ENCODE measurements at places on chromosomes 2 and 18.

- DNase-seq, result peak; percentile 36
Observed at GRCh38 chr2:172249986-172250385, 147.3 kb upstream of the DLX2 start.

GRCh38 chr2:172038604-172039003 lies 38.9 kb downstream of the METAP1D start:
- DNase-seq, result no peak

GRCh38 chr2:162537651-162538050 lies 193.7 kb downstream of the GCA start:
- DNase-seq, result no peak

- DNase-seq, result peak; percentile 47
Observed at GRCh38 chr18:22169889-22170420, 566 bp downstream of the GATA6 start.

DNA sequence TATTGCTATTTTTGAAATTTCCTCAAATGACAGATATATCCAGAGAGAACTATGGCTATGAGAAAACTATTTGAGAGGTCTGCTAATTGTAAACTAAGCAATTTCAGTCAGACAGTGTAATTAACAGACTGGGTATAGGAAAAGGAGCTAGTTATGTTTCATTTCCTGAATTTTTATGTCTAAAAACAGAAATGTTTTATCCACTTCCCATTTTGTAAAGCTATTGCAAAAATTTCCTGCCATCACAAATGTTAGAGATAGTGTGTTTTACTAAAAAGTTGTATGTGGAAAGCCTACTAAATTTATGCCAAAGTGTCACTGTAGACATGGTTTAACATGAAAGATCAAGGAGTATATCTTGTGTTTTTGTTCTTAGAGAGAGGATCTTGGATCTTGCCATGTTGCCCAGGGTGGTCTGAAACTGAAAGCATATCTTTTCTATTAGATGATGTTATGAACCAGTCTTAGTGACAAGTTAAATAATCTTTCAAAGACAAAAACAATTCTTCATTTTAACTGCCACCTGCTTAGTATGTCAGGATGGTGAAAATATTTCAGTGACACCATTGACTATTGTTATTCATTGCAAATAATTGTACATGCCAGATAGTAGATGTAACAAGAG lies 40.5 kb upstream of the ITPRID2 start:
- no peak for DNase-seq

DNA sequence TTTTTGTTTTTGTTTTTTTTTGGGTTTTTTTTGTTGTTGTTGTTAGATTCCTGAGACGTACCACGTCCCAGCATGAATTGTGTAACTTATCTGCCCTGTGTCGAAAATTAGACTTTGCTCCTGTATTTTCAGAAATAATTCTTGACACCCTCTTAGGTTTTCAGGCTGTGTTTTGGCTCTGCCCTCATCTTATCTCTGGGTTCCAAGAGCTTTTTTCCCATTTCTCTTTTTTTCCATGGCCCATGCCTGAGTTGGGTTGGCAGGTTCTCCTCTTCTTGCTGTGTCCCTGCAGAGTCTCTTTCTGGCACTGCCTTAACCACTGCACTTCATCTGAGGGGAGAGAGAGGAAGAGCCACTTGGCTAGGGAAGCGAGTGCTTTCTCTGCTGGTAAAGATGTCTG lies 42.4 kb downstream of the CTIF start:
- DNase-seq, result no peak

- DNase-seq, result peak; percentile 45
Observed at GRCh38 chr2:46699934-46700256, 215.7 kb downstream of the MCFD2 start.

DNA sequence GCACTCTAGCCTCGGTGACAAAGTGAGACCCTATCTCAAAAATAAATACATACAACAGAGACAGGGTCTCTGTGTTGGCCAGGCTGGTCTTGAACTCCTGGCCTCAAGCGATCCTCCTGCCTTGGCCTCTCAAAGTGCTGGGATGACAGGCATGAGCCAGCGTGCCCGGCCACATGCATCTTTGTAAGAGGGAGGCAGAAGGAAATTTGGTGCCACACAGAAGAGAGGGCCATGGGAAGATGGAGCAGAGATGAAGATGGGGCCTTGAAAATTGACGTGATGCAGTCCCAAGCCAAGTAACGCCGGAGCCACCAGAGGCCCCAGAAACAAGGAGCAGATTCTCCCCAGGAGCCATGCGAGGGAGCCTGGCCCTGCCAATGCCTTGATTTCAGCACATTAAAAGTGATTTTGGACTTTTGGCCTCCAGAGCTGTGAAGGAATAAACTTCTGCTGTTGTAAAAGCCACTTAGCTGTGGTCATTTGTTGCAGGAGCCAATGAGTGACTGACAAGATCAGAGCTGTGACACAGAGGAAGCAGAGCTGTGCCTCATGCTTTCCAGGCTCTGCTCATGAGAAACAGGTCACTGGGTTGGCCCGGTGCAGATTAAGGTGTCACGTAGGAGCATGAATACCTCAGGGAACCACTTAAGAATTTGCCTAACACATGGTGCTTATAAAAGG lies 2.7 kb upstream of the SLC66A2 start:
- no peak for DNase-seq

- DNase-seq, result no peak
Observed at GRCh38 chr2:36337354-36337753, 18.2 kb upstream of the CRIM1 start.

DNA sequence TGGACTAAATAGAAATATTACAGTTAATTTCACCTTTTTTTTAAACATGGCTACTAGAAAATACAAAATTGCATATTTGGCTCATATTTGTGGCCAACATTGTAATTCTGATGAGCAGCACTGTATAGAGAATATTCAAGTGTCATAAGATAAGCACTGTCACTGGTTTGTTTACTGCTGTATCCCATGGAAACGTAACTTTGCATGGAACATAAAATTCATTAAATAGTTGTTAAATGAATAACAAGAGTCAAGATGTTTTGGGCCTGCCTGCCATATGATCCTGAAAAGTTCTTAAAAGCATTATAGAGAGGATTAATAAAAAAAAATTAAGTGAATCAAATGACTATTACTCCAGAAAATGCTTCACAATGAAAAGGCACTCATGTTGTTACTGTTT lies 763.7 kb upstream of the CRIM1 start:
- DNase-seq, result no peak

DNA sequence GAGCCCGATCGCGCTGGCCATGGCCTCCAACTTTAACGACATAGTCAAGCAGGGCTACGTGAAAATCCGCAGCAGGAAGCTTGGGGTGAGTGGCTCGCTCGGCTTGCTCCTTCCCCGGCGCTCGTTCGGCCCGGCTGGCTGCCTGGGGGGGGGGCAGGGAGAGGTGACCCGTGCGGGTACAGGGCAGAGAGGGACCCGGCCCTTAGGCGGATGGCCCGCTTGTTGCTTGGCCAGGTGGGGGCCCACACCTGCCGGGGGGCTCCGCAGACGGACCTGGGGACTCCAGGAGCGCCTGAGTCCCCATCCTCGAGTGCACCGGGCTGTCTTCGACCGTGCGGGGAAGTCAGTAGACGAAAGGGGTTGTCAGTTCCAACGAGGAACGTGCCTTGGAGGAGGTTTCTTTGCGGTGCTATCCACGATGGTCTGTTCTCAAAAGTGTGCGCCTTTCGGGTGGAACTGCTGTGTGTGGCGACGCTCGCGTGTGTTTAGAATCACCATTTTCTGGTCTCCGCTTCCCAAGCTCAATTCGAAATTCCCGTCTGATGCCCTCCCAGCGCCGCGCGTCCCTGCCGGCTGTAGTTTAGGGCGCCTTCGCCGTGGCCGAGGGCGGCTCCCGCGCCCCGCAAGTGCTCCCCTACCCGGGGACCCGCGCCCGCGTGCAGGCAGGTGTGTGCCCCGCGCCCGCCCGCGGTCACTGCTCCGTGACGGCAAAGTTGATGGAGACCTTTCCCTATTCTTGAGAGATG lies 711 bp downstream of the DOK6 start:
- no peak for DNase-seq

GRCh38 chr2:68662466-68662865 lies 19.1 kb downstream of the PROKR1 start:
- no peak for DNase-seq

GRCh38 chr2:85215448-85216401 lies 82.5 kb downstream of the TCF7L1 start:
- DNase-seq, result no peak

- DNase-seq, result no peak
Observed at GRCh38 chr2:162711832-162712540, 126.6 kb downstream of the KCNH7 start.

- DNase-seq, result no peak
Observed at GRCh38 chr2:42843611-42844010, 51.2 kb upstream of the HAAO start.

- no peak for DNase-seq
Observed at GRCh38 chr2:174184504-174184903, 63.8 kb downstream of the OLA1 start.

GRCh38 chr2:6183226-6183625 lies 491.0 kb downstream of the SOX11 start:
- DNase-seq, result no peak

DNA sequence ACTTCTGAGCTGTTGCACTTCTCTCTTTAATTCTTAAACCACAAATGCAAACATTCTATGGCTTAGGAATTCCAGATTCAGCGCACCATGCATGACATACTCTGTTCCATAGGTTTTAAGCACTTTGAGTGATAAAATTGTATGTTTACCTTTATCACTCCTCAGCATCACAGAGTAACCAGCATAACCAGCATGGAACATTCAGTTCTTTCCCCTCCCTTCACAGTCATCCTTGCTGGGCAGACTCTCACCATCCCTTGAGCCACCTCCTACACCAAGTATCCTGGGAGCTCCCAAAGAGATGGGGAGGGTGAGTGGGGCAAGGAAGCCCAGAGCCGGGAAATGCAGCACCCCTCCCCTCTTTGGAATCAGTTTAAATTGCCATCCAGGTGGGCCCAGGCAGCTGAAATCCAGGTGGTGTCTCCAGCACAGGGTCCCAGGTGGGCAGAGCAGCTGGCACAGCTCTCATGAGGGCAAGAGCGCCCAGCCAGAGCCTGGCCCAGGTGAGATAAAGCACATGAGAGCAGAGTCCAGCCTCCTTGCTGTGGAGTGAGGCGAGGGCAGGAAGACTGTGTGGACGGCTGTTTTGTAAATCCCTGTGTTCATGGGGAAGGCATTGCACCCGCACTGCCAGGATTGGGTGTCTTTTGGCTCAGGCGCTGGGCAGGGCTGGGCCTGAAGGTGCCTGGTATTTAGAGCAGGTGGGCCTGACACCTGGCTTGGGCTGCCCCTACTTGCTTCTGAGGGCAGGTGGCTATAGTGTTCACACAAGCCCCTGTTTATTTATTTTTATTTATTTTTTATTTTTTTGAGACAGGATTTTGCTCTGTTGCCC lies 36.8 kb downstream of the LAMA3 start:
- DNase-seq, result no peak

DNA sequence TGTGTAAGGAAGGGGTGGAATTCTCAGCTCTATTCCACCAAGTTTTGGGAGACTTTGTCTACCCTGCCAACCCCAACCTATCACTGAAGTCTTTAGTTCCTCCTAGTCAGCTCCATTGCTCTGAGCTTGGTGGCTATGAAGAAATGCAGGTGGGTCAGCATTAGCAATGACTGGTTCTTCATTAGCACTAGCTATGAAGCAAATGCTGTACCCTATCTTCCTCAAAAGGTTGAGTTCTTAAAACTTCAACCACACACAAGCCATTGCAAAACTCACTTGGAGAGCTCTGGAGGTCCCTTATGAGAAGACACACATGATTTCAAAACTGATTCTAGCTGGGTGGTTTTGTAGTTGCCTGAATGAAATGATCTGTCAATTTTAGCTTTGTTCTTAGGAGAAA lies 193.8 kb downstream of the IKZF2 start:
- no peak for DNase-seq
